ENCODE measurements at places on chromosomes 4 and X.

- no peak for DNase-seq
Observed at GRCh38 chr4:65170768-65171514, 499.3 kb downstream of the EPHA5 start.

DNA sequence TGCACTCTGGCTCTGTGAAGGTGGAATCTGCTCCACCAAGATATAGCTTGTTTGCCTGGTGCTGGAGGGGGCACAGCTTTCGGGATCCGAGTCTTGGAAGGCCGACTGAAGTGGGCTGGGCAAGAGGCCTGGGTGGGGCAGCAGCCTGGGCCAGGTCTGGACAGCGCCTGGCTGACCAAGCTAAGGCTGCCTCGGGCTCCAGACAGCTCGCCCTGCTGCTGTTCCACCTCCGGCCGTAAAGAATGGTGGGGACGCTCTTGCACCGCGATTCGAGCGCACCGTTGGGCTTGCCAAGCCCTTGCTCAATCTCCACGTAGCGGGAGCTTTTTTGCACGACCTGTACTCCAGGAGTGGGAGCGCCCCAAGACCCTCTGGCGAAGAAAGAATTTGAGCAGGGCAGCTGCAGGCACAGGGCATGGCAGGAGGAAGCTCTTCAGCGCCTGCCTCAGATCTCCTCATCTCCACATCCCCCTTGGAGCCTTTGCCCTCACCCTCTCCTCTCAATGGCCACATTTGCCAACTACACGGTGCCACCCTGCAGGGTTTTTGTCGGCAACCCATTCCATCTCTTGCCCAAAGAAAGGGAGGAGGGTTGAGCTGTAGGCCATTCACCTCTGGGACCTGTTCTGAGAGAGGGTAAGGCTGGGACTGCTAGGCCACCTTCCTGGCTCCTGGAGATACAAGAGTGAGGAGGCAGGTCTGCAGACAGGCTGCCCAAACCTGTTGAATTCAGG lies 18.9 kb downstream of the CNGA2 start:
- DNase-seq = no peak

- no peak for DNase-seq
Observed at GRCh38 chr4:56961107-56961500, 16.3 kb downstream of the NOA1 start.

GRCh38 chr4:10179957-10180602 lies 63.5 kb upstream of the WDR1 start:
- no peak for DNase-seq

DNA sequence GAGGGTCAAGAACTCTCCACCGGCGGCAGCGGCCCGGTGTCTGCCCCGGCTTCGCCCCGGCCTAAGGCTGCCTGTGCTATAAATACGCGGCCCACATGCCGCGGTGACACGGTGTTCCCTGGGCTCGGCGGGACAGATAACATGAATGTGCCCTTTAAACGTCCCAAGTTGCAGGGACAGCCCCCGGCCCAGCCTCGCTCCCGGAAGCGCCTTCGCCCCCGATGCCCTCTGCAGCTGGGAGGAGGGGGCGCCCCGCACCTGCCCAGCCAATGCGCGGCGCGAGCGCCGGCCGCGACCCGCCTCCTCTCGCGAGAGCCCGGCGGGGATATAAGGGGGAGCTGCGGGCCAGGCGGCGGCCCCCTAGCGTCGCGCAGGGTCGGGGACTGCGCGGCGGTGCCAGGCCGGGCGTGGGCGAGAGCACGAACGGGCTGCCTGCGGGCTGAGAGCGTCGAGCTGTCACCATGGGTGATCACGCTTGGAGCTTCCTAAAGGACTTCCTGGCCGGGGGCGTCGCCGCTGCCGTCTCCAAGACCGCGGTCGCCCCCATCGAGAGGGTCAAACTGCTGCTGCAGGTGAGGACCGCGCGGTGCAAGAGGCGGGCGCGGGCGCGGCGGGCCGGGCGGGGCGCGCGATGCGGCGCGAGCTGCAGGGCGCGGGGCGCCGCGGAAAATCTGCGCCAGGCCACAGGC lies at the start of gene SLC25A4:
TSS of gene SLC25A4 (plus strand) at position 355 of the 689 bp plus-strand sequence. CDS start at position 462, 107 bp downstream.
- DNase-seq = no peak

DNA sequence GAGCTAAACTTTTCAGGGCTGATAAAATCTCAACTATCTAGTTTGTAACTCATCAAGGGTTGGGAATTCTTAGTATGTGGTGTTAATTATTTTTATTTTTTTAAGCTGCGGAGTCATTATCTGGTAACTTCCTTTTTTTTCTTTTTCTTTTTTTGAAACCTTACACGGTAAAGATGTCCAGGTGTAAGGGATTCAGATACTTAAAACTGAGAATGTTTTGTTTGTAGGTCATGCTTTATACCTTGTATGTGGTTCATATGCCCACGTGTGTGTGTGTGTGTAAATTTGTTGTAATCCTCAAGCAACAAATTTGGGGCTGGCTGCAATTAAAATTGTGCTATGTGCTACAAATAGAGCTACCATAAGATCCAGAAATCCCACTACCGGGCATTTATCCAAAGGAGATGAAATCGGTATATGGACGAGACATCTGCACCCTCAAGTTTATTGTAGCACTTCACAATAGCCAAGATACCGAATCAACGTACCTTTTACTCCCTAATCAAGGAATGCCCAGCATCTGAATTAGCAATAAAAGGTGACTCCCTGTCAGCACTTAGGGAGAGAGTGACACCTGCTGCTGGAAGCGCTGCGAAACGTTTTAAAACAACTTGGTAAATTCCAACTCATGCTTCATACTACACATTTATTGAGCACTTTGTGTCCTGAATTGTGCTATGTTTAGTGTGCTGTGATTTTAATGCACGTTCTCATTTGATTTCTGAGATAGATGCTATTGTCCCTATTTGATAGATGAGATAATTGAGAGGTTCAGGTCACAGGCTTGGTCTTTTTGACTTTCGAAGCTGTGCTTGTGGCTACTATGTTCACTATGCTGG lies 16.1 kb downstream of the MSMO1 start:
- no peak for DNase-seq

DNA sequence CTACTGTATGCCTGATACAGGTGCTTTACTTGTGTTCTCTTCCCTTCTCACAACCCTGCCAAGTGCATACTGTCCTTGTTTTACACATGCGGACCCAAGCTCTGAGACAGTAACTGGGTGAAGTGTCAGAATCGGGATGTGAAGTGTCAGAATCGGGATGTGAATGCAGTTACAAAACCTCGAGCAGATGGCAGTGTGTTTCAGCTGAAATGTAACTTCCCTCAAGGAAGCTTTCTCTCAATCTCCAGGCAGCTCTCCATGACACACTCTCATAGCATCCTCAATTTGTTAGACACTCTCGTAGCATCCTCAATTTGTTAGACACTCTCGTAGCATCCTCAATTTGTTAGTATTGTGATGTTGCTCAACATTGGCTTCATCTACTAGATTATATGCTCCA lies 1.1 kb upstream of the HPSE start:
- DNase-seq = no peak

GRCh38 chr4:173381610-173382009 lies 10.9 kb downstream of the SAP30 start:
- no peak for DNase-seq

- DNase-seq = no peak
Observed at GRCh38 chrX:37627602-37628001, 56.1 kb downstream of the LANCL3 start.
